ENCODE measurements at places on chromosomes 1 and 21.

DNA sequence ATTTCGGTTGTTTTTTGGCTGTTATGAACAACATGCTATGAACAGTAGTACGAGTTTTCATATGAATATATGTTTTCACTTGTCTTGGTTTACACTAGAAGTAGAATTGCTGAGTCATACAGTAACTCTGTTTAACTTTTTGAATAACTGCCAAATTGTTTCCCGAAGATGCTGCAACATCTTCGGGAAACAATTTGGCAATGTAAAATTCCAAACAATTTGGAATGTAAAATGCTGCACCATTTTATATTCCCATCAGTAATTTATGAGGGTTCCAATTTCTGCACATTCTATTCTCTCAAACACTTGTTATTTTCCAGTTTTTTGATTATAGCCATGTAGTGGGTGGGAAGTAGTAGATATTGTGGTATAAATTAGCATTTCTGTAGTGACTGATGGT lies 11.6 kb downstream of the PCBP3 start:
- DNase-seq = no peak

DNA sequence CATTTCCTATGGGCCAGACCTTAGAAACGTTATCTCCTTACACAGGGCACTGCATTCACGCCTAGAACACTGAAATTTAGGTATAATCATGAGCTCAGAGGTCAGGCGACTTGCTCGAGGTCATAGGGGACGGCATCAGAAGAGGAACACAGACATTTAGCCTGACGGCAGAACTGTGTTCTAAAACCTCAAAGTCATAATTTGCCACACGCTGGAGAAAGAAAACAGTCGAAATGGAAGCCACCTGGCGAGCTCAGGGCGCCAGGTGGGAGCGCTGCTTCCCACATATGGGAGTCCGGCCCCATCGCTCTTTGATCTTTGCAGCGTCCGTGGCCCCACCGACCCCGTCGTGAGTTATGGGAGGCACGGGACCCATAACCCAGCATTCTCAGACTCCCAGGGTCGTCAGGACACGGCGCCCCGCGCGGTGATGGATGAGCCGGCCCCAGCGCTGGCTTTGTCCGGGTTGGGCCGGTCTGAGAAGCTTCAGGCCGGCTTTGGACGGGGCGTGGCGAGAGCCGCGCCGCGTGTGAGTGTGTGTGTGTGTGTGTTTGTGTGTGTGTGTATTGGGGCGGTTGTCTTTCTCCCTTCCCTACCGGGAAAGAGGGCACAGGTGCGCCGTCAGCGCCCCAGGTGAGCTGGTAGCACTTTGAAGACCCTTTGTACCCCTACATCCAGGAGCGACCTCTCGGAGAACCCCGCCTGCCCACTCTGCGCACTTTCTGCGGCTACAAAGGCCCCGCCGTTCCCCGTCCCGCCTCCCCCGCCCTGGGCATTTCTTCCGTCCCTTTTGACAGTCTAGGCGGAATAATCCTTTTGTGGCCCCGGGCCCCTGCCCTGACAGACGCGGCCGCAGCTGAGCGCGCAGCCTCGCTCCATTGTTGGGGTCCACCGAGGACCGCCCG lies 861 bp upstream of the DRAXIN start:
- DNase-seq = no peak

GRCh38 chr21:35980821-35981220 lies 79.5 kb downstream of the SETD4 start:
- no peak for DNase-seq

GRCh38 chr1:33387625-33388024 lies 43.3 kb downstream of the PHC2 start:
- no peak for DNase-seq

- DNase-seq = no peak
Measured at GRCh38 chr1:1083416-1084371, 9.6 kb upstream of the RNF223 start.

GRCh38 chr21:28675331-28676041 lies 317.2 kb downstream of the LTN1 start:
- DNase-seq = no peak

DNA sequence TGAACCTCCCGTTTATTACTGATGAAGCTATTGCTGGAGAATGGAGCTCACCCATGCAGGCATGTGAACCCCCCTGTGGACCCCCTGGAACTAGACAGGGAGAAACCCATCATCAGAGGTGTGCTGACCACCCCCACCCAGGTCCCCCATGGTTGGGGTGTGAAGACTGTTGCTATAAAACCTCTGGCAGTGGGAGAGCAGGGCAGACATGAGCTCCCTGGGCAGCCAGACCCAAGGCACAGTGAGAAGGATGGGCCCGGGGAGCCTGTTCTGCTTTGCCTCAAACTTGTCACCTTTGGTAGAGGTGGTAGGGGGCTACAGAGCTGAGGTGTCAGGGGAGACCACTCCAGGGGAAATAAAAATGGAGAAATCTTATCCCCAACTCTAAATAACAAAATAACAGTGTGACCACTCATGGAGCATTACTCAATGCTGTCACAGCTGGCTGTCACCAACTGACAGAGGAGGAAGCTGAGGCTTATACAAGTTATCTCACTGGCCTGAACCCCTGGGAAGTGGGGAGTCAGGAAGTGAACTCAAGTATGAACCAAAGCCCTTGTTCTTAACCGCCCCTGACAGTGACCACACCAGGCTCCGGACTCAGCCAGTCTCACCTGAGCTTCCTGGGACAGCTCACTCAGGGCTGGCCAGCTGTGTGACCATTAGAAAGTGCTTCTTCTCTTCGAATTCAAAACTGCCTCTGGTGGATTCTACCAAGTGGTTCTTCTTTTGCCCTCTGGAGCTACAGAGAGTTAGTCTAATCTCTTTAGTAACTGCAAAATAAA lies 698.8 kb downstream of the MATN1 start:
- DNase-seq = peak; percentile 21

GRCh38 chr1:205672395-205672889 lies 7.9 kb downstream of the SLC45A3 start:
- no peak for DNase-seq

DNA sequence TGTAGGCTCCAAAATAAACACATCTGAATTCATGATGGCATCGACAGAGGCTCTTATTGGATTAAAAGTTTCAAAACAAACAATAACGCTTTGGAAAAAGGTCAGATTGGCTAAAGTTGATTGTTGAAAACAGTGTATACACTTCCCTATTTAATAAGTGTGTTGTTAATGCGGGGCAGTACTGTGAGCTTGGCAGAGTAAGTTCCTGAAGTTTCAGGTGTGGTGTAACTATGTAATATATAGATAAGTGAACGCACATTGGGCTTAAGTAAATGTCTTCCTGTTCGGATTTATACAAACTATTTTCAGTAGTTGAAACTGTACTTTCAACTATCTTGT lies 810 bp downstream of the ZBTB37 start:
- no peak for DNase-seq

DNA sequence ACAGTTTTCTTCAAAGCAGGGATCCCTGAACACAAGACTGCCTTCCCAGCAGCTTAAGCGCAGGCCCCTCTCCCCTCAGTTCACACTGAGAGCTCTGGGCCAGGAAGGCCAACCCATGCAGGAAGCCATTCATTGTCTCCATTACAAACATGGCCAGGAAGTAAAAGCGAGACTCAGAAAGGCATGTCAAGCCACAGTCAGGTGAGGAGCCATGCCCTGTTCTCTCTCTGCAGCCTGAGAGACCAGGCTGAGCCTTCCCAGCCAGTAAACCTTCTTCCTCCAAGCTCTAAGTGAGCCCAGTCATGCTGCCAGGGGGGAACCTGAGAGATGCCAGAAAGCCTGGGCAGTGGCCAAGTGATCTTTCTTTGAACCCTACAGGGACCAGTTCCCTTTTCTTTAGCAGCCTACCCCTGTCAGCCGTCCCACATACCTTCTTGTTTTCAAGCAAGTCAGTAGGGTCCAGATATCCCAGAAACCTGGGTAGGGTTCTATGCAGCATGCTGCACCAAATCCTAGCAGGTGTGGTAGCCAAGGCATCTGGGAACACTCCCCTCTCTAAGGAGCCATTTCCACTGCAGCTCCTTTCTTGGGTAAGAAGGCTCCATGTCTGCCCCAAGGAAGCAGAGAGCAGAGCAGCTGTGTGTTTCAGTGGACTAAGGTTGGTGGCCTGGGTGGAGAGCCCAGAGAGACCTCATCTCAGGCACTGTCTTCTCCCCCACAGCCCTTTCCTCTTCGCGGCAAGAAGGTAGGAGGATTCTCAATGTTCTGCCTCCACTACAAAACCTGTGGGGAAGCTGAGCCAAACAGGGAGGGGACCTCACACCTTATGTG lies 977 bp downstream of the TRAF3IP3 start:
- DNase-seq = peak; percentile 65

DNA sequence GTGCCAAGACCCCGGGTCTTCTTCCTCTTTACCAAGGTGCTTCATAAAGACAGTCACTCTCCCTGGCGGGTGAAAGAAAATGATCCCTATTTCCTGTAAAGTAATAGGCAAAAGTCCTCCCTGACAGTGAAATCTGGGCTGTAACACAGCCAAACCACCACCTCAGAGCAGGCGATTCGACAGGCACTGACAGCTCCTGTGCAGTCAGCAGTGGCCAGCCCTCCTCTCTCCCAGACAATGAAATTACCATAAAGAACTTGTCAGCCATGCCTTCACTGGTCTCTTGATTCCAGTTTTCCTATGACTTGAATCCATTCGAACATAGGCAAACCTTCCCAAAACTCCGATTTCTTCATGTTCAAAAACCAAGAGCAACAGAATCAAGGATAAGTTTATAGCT lies 492.2 kb upstream of the DAB1 start:
- no peak for DNase-seq

GRCh38 chr21:42496839-42497202 lies 797 bp upstream of the RSPH1 start:
- DNase-seq = peak; percentile 40

DNA sequence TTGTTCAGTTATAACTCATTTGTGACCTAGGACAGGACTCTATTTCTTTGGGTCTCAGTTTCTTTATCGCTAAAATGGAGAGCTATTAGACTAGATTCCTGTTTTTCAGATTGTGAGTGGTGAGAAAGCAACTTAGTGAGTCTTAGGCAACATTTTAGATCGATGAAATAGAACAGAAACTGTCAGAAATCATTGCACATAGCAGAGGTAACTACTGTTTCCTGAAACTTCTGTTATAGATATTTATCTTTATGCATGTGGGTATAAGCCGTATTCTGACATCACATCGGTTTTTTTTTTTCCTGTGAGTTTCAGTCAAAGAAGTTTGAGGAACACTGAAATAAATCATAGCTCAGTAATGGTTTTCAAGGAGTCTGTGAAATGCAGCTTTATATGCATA lies 42.1 kb upstream of the DNAJC6 start:
- DNase-seq = no peak

DNA sequence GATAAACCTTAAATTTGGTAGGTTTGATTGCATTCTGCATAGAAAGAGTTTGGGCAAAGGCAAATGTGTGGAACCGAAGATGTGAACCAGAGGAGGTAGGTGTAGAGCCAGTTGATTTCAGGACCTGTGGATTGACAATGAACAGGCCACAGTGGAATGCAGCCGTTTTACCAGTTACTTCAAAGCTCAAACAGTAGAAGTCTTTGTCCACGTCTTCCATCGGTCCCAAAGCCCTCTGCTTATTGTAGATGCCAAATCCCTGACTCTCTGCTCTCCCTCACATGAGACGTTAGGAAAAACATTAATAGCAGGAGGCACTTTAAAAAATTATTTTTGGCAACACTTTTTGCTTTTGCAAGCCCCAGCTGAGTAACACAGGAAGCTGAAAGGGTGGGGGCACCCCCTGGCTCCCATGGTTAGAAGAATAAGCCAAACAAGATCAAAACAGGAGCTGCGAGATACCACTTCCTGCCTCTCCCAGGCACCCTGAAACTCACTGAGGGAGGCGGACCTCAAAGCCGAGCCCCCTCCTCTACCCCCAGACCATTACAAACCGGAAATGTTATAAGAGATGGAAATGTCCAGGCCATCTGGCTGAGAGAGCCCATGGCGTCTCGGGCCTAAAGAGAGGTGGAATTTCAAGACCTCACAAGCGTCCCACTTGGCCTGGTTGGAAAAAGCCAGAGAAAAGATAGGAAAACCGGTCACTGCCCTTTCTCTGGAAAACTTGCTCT lies 13.5 kb downstream of the TRAF3IP3 start:
- DNase-seq = peak; percentile 92

Measured in activated CD8-positive, alpha-beta memory T cell treated with anti-CD3 and anti-CD28 coated beads, Interleukin-2, amount 10 ng/mL, durations not matched to agents 7 days and 5 days (primary cell).